Motor neuron (in vitro differentiated cells): ENCODE measurements at places on chromosomes 5 and 9.

DNA sequence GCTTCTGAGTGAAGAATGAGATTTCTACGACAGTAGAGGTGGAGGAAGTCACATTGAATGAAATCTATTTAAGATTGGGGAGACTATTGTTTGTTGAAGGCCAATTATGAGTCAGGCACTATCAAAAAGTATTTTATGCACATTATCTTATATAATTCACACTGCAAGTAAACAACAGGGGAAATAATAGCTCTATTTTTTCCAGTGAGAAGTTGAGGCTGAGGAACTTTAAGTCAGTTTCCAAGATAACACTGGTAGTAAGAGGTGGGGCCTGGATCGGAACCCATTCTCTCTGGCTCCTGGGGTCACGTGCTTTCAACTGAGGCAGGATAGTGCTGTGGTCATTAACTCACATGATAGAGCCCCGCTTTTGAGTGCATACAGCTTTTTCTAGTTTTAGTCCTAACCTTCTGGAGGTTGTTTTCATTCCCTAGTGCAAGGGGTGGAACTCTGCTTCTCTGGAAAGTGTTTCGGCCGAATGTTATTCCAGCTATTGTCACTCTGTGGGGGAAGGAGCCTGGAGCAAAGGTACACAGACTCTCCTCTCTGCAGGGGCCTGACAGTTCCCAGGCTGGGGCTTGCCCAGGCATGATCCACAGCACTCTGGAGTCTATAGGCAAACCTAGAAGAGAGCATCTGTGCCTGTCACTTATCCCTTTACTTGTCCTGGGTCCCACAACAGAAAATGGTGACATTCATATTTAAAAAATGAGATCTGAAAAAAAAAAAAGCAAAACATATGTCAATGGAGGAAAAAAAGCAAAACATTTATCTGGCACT lies 352.4 kb upstream of the ACTBL2 start:
- peak; percentile 29 for ATAC-seq

- ATAC-seq = no peak
These were observed 302.4 kb downstream of the PDE4D start for GRCh38 chr5:59591162-59591561.

GRCh38 chr5:145341842-145342241 lies 493.3 kb downstream of the PRELID2 start:
- ATAC-seq = no peak

GRCh38 chr5:155416765-155417164 lies 403.2 kb downstream of the KIF4B start:
- no peak for ATAC-seq

GRCh38 chr9:98361645-98362044 lies 106.2 kb upstream of the TBC1D2 start:
- ATAC-seq = no peak

DNA sequence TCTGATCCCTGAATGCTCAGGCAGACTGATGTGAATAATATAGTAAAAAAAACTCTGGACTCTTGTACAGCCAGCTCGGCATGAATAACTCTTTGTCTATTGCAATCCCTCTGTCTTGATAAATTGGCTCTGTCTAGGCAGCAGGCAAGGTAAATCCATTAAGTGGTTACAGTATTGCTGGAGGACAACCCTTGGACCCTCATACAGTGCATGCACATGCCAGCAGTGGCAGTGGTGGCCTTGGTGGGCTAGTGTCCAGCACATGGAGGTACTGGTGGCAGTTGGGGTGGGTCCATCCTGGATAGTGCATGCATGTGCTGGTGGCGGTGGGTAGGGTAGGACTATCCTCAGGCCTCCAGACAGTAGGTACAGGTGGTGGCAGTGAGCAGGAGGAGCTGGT lies 38.9 kb downstream of the DNAJC21 start:
- no peak for ATAC-seq

GRCh38 chr9:104276709-104277245 lies 182.7 kb downstream of the SMC2 start:
- no peak for ATAC-seq

DNA sequence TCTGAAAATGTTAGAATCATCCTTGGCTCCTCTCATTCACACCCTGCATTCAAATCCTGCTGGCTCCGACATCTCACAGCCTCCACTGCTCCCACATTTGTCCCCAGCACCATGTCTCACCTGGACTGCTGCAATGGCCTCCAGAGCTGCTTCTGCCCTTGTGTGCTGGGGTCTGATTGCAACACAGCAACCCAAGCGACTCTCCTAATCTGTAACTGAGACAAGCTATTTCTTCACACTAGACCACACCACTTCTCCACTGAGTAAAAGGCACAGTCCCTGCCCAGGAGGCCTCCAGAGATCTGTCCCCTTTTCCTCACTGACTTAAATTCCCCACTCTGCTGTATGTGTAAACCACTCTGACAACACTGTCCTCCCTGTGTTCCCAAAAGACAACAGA lies 151.1 kb upstream of the TAS2R1 start:
- ATAC-seq = no peak

DNA sequence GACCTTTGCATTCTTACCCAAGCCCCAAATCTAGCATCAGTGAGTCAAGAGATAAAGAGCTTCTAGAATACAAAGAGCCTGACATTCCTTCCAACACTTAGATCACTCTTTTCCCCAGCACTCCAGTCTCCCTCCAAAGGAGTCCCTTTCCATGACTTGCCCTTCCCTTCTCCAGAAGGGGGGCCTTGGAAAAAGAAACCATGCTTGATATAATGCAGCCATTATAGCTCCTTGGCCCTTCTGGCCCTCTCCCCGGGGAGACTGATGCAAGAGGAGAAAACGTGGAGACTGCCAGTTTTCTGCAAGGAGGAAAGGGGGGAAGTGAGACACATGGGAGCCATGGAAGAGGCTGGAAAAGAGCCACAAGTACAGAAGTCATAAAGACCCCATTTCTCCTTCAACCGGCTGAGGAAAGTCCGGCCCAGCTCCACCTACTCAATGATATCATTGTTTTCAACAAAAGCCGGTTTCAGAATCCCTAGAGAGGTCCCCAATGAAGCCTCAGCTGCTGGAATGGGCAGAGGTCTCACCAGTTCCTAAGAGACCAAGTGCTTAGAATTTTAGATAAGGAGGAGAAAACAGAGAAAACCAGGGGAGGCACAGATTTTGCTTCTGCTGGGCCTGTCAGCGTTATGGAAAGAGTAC lies 29.0 kb downstream of the ADAM19 start:
- ATAC-seq = no peak

- no peak for ATAC-seq
These were observed 304.1 kb downstream of the MAT2B start for GRCh38 chr5:163809473-163809872.
